CD14-positive monocyte (primary cell): ENCODE measurements at places on chromosomes 1 and 21. TPM values are rescaled to one million over a fixed set of nuclear protein-coding genes. Genes with fewer than 3 reads are reported as not detected.

Gene C1orf115
- polyA plus RNA-seq = 3.1 TPM

Gene AMY1A
- polyA plus RNA-seq = not detected

Gene SLC19A1
- 53.0 TPM for polyA plus RNA-seq

Gene OR6K3
- polyA plus RNA-seq = not detected

Gene PCBP3
- polyA plus RNA-seq = 0.36 and 0.49 TPM in 2 replicates

Gene LAMB3
- polyA plus RNA-seq = 0.67 TPM
